ENCODE measurements at places on chromosomes 5 and 9.

GRCh38 chr5:158811350-158811749 lies 288.4 kb downstream of the EBF1 start:
- DNase-seq: no peak

GRCh38 chr9:120197605-120198004 lies 382.4 kb downstream of the CDK5RAP2 start:
- peak; percentile 5 for DNase-seq

GRCh38 chr5:124157320-124157719 lies 589.1 kb downstream of the ZNF608 start:
- DNase-seq: no peak

GRCh38 chr9:35364817-35365585 lies 124.9 kb upstream of the RUSC2 start:
- DNase-seq: no peak

DNA sequence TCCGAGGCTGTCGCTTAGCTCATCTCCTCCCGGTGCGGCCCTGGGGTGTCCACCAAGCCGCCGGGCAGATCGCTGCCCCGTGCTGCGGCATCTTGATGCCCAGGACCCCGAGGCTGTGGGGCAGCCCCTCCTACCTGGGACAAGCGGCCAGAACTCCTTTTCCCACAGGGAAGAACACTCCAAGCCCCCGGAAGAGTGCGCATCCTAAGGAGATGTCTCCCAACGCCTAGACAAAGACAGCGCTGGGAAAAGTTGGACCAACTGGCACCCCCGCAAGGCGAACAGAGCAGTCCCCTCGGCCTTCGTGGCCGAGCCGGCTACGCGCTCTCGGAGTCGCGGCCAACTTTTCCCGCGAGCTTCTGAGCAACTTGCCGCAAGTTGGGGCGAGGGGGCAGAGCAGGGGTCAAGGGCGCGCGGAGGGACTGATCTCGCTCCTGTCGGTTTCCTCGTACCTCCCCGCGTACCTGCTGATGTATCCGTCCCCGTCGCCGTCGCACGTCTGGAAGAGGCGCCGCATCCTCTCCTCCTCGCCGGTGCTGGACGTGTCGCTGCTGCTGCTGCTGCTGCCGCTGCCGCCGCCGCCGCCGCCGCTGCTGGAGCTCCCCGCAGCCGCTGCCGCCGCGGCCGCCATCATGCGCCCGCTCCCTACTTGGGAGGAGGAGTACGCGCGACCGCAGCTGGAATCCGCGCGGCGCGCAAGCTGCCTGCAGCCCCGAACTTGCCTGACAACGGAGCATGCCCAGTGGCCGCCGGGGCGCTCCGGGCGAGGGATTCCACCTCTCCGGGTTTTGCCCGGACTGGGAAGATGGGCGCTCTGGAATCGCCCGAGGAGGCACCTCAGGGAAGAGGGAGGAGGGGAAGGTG lies at the start of gene MCC:
MCC (minus strand) TSS at position 673 of the 864 bp plus-strand sequence.
- no peak for DNase-seq

- DNase-seq: no peak
Measured at GRCh38 chr5:143682929-143683386, 129.0 kb upstream of the HMHB1 start.

DNA sequence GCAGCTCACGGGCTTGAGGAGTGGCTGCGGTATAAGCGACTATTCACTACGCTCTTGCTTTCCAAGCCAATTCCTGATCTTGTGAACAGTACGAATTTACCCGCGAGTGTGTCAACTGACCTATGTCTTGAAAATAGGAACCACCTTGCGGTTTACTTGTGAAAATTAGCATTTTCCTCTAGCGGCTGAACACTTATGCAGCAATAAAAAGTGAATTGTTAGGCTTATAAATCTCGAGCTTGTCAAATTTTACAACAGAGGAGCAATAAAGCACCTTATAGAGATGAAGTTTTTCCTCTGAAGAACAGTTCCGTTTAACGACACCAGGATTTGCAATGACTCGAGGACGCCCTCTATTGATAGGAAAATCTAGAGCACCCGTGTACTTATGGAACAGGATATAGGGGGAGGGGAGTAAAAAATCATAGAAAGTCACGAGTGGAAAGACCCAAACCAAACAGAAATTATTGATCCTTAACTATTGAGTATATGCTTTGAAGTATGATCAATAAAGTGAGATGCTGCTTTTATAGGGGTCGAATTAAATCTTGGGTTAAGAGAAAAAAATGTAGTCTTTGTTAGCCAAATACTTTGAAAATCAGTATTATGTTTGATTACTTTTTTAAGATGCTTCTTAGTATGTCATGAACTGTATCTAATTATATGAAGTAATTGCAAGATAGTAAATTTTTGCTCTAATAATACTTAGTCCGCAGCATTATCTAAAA lies 1.9 kb upstream of the RGMB start:
- peak; percentile 64 for DNase-seq

- DNase-seq: no peak
Measured at GRCh38 chr9:124390794-124391658, 24.2 kb downstream of the PSMB7 start.

DNA sequence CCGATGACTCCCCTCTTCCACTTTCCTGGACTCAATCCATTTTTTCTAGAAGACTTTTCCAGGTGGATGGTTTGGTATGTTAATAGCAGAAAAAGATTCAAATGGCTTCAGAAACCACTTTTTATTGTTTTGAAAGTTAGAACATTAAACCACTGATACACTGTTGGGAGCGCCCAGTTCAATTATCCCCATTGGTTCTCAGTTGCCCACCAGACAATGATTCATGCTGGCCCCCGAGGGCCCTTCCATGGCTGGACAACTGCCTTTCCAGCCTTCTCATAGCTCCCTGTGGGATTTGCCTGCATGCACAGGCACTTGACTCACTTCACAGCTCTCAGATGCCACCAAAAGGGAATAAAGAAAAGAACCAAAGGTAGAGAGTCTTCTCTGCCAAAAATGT lies 21.3 kb upstream of the ANKRD34B start:
- DNase-seq: no peak

DNA sequence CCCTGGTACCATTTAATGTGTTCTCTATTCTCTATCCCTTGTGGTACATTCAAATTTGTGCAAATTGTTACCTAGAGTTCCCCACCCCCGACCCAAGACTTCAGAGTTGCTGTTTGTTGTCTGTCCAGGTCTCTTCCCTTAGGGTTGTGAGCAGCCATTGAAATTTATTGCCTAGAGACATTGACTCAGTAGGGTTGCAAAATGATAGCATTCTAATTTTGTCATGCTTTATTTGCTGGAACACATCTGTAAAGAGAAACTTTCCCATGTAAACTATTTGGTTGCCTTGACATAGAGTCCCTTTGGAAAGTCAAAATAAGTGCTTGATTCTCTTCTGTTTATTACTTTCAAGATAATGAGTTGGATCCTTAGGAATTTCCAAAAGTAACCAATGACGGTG lies 91.7 kb upstream of the KLF9 start:
- DNase-seq: no peak

DNA sequence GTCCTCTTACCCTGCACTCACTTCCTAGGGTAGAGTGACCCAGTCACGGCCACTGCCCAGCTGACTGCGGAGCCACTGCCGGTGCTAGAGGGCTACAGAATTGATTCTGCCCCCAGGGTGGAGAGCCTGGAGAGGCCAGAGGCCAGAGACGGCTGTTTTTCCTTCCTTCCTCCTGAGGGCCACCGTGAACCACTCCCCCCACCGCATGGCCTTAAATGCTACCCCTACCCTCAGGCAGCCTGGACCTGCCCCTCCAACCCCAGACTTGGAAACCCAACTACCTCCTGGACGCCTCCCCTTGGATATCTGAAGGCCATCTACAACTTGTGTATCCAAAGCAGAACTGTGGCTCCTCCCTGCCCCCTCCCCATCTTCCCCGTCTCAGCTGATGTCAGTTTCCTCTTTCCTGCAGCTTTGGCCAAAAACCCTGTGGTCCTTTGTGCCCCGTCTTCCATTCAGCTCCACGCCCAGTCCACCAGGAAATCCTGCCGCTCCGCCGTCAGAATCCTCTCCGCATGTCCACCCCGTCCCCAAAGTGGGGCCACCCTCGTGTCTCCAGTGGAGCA lies 16.3 kb downstream of the SH2D3C start:
- no peak for DNase-seq
